Stimulated activated CD4-positive, alpha-beta T cell treated with anti-CD3 and anti-CD28 coated beads, Interleukin-4, amount 100 ng/mL, for 48 hours (primary cell): ENCODE measurements at places on chromosomes 1 and 21.

DNA sequence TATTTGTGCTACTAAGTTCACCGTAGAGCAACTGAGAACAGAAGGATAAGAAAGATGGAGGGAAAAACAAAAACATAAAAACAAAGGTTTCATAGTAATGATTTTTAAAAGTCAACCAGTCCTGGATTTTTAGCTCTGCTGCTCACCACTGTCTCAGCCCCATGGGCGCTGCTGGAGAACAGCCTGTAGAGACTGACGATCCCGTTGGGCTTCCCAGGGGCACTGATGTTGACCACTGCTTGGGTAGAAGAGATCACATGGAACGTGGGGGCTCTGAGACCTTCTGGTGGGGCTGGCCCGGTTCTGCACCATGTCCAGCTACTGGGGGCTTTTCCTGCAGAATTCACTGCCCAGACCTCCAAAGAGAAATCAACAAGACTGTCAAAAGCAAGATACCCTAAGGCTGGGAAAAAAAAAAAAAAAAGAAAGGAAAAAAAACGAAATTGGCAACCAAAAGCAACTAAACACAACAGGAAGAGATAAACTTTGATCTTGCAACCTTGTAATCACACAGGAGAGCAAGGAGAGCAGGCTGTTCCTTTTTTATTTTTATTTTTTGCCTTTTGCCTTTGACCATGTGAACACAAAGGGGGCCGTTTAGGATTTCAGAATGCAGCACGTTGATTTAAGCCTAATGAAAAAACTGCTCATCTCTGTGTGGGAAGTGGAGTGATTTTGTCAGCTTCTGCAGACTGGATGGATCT lies 83.5 kb downstream of the KCTD3 start:
- no peak for DNase-seq

- DNase-seq = no peak
These were observed 108.1 kb downstream of the C1orf21 start for GRCh38 chr1:184494929-184495328.

GRCh38 chr1:62386351-62387121 lies 50.3 kb upstream of the USP1 start:
- no peak for DNase-seq

DNA sequence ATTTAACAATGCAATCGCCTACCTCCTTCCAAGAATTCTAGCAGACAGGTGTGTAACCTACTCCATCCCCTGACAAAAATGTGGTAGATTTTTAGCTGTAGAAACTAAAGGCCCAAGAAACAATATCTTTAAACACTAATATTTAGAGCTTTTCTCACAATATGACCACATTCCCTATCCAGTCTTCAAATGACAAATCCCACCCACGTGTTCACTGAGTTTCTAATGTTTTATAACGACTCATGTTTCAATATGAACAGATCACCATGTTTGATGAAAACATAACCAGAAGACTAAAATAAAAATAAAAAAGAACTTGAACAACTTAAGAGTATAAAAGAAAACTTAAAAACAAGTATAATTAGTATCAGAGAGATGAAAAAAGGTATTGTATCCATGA lies 24.6 kb downstream of the RSBN1 start:
- no peak for DNase-seq

- DNase-seq = no peak
These were observed 21.2 kb downstream of the PEX14 start for GRCh38 chr1:10495952-10496351.

- DNase-seq = no peak
These were observed 56.7 kb downstream of the LRIG2 start for GRCh38 chr1:113129529-113130185.

DNA sequence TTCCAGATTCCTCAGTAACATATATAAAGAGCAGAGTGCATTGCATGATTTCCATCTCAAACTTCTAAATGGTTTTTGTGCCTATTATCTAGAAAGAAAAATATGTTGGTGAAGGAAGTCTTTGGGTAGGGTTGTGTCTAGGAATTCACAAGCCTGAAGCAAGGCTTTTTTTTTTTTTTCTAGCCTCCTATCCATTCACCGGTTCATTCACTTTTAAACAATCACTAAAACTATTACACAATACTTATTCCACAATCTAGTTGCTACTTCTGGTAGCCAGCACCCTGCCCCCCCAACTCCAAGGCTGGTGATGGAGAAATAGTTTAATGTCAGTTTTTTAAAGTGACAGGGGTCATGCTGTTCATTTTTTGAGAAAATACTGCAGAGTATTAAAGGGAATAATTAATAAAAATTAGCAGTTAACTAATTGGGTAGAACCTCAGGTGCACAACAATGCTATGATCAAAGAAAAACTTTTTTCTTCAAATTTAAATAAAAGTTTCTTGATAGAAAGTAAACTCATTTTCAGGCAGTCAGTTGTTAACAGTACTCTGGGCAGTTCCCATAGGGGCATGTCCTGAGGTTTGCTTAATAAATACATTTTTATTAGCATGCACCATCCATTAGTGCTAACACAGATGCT lies 10.9 kb downstream of the IRF2BP2 start:
- DNase-seq = no peak

GRCh38 chr1:68175621-68176398 lies 56.5 kb downstream of the WLS start:
- DNase-seq = no peak

DNA sequence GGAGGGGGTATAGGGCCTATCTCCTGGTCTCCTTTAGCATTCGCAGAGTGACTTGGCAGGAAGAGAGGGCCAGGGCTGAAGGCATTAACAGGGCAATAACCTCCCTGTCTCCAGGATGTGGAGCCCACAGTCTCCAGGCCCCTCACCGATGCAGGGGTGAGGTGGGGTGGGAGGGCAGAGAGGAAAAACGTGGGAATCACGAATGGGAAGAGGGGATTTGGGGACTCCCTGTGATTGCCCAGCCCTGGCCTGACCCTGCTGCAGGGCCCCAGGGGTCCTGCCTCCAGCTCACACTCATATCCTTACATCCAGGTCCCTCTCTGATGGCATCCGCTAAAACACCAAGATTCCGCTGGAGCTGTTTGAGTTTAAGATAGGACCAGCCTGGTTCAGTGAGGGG lies 14.6 kb downstream of the TFAP2E start:
- no peak for DNase-seq

DNA sequence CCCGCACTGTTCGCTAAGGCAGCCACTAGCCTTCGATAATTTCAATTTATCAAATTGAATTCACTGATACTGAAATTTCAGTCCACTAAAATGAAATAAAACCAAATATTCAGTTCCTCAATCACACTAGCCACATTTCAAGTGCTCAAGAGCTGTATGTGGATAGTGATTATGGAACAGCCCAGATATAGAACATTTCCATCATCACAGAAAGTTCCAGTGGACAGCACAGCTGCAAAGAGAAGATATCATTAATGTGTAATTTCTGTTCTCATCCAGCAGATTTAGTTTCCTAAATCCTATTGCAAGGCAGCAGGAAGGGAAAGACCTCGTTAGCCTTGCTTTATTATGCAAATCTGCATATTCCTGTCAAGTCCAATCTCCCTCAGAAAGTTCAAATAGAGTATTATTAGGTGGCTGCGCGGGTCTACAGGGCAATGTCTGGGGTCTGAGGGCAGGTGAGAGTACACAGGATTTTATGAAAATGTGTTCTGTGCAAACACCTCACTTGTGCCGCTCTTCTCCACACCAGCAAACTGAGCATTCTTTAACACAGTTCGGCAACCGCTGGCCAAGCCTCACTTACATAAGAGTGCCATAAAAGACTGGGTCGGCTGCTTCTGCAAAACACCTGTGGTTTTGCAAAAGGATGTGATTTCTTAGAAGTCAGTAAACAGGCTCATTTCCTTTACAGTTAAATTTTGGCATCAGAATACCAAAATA lies 22.4 kb downstream of the CAPZB start:
- no peak for DNase-seq

DNA sequence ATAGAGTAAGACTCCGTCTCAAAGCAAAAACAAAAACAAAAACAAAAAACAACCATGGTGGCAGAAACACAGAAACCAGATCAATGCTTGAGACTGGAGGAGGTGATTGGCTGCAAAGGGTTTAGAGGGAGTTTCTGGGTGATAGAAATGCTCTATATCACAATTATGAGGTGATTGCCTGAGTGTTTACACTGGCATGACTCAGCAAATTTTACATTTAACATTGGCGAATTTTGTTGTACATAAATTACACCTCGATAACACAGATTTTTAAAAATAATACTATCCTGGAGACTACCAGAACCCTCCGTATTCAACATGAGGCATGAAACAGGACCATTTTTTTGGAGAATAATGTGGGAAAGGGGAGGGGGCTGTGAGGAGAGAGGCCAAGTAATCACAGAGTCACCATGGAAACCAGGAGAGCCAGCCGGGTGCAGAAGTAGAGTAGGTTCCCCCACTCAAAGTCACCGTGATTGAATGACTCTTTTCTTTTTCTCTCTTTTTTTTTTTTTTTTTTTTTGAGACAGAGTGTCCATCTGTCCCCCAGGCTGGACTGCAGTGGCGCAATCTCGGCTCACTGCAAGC lies 24.3 kb downstream of the HEYL start:
- no peak for DNase-seq

DNA sequence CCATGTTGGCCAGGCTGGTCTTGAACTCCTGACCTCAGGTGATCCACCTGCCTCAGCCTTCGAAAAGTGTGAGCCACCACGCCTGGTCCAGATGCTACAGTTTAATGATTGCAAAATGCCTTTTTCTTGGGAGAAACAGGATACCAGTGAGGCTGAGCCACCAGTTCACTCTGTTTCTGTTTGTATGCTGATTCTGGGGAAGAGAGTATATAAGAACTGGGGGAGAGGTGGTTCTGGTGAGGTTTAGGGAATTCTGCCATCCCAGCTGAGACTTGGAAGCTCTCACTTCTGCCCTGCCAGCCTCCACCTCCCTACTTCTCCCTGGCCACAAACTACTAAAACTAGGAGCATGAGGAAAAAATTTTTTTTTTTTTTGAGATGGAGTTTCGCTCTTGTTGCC lies 8.1 kb upstream of the PMF1 start:
- no peak for DNase-seq

- no peak for DNase-seq
These were observed 63.2 kb downstream of the URB2 start for GRCh38 chr1:229689273-229689672.

- no peak for DNase-seq
These were observed 22.4 kb upstream of the HMGB4 start for GRCh38 chr1:33841494-33841893.
